ENCODE measurements at places on chromosomes 13 and 19.

- no peak for DNase-seq
Observed at GRCh38 chr13:29464105-29464679, 131.3 kb downstream of the SLC7A1 start.

GRCh38 chr19:45440259-45440638, 16.5 kb upstream of the ERCC1 start:
- DNase-seq: no peak

DNA sequence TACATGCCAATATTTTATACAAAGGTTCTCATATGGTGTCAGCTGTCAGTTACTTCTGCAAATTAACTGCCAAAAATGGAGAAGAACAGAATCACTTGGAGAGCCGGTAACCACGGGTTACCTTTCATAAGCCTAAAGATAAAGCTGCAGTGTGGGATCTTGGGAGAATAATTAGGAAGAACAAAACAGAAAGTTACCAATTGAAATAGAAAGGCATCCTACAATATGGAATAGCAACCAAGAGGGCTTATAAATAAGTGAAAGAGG, 74.2 kb downstream of the TSHZ3 start:
- no peak for DNase-seq

DNA sequence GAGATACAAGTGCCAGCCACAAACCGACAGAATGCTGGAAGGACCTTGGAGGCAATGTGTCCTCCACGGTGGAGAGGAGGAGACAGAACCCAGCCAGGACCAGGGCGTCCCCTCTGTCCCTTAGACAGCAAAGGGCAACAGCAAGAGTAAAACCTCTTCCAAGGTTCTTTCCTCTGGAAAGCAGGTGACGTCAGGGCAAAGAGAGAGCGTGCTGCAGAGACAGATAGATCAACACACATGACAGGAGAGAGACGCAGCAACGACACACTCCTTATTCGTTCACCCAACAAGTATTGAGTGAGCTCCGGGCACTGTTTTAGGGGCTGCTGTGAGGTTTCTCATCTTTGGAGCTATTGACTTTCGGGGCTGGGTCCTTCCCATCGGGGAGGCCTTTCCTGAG, 1.3 kb upstream of the GALP start:
- no peak for DNase-seq

DNA sequence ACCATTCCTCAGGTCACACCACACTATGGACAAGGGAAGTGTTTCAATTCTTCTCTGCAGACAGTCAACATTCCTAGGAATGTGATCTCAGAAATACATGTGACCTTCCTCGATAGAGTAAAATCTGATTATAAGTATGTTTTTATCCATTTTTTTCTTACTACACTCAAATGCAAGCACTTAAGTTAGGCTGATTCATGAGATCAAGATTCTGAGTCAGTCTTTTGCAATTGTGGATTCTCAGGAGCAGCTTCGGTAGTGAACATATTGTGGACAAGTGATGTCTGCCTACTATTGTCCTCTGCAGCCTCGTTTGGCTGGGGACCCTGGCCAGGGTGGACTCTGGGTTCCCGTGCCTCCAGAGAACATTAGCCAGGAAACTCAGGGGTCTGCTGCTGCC, 3.2 kb downstream of the SERPINE3 start:
- DNase-seq: no peak

DNA sequence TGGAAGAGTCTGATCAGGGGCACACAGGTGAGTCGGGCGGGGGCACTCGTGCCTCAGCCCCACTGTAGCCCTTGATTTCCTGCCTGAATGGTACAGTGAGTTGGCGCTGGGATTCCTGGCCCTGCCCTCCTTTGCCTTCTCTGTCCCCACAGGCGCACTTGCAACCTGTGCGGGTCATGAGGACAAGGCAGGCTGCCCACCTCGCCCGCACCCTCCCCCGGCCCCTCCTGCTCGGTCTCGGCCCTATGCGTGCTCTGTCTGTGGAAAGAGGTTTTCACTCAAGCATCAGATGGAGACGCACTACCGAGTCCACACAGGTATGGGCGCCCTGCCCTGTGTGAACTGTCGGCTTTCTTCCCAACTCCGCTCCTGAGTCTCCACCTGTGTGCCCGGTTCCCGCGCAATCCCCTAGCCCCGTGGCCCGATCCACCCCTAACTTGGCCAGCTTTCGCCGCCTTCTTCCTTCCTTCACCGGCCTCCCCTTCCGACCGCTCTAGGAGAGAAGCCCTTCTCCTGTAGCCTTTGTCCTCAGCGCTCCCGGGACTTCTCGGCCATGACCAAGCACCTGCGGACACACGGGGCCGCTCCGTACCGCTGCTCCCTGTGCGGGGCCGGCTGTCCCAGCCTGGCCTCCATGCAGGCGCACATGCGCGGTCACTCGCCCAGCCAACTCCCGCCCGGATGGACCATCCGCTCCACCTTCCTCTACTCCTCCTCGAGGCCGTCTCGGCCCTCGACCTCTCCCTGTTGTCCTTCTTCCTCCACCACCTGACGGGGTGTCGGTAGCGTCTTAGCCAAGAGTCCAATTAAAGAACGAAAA, 1.6 kb upstream of the KMT2B start:
- DNase-seq: no peak

DNA sequence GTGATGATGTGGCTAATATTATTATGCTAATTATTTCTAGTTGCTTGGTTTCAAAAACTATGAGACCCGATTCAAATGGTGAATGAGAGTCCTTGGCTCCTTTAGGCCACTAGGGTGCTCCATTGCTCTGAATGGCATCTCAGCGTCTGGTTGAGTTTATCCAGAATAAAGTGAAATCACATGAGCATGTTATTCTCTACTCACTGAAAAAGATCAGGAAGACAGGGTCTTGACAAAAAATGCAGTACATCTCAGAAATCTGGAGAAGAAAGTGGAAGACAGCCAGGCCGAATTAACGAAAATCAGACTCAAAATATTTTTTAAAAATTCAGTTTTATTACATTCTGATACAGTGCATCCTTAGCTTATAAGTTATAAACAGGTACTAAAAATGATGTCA, 516.2 kb downstream of the MYO16 start:
- peak; percentile 18 for DNase-seq

All from NCI-H2171 (cell line).